ENCODE measurements at places on chromosomes 7 and 10.
A peak's percentile ranks its signal among the peaks of the same experiment; 100 is the strongest.

- no peak for DNase-seq
Observed at GRCh38 chr10:6770846-6771245, 190.8 kb upstream of the PRKCQ start.

- no peak for DNase-seq
Observed at GRCh38 chr10:12470719-12471118, 121.4 kb downstream of the CAMK1D start.

GRCh38 chr7:100867776-100868485 lies 744 bp downstream of the TRIP6 start:
- no peak for DNase-seq

- no peak for DNase-seq
Observed at GRCh38 chr10:114520453-114520852, 116.2 kb upstream of the AFAP1L2 start.

- DNase-seq: no peak
Observed at GRCh38 chr10:131679926-131680325, 220.9 kb upstream of the PPP2R2D start.

DNA sequence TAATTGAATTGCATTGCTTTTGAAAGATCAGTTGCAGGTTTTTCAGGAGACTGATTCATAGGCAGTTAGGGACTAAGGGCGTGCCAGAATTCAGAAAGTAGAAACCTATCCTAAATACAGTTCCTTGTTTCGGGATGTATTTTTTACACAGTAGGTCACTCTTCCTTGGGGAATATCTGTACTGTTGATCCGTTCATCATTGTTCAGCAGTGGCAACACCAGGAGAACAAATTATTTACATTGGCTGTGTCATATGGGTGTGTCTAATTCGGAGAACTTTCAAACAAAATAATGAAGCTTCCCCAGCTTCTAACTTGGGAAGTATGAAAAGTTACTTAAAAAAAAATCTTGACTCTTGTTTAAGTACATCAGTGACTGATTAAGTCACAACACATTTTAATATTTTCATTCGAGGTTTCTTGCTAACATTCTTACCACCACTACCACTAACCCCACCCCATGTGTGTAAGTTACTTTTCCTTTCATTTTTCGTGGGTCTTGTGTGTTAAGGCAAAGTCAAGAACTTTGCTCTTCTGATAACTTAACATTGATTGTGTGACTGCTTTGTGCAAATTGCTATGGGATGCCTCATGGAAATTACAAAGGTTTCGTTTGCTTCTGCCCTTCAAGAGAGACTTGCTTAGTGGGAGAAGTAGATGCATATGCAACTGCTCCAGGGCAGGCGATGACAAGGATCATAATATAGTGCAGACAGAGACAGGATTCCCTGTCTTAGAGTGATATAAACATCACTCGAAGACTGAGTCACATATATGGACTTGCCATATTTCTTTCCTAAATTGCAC lies 43.8 kb upstream of the RPA3 start:
- DNase-seq: peak; percentile 27

- no peak for DNase-seq
Observed at GRCh38 chr7:158408318-158408920, 179.2 kb downstream of the PTPRN2 start.

DNA sequence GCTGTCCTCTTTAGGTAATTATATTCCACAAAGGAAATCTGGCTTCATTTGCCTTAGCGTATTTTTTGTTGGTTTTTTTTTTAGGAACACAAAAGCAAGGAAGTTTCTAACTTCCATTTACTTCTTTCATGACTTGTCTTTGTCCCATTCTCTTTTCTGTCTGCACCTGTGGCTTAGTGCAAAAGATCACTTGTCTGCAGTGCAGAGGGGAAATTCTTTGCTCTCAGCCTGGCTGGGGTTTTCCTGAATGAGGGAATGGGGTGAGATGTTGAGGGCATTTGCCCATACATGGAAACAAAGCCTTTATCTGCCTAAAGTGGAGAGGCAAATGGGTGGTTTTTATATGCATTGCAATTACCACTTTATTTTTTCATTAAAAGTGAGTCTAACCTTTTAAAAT lies 361.1 kb upstream of the IGFBP3 start:
- no peak for DNase-seq

DNA sequence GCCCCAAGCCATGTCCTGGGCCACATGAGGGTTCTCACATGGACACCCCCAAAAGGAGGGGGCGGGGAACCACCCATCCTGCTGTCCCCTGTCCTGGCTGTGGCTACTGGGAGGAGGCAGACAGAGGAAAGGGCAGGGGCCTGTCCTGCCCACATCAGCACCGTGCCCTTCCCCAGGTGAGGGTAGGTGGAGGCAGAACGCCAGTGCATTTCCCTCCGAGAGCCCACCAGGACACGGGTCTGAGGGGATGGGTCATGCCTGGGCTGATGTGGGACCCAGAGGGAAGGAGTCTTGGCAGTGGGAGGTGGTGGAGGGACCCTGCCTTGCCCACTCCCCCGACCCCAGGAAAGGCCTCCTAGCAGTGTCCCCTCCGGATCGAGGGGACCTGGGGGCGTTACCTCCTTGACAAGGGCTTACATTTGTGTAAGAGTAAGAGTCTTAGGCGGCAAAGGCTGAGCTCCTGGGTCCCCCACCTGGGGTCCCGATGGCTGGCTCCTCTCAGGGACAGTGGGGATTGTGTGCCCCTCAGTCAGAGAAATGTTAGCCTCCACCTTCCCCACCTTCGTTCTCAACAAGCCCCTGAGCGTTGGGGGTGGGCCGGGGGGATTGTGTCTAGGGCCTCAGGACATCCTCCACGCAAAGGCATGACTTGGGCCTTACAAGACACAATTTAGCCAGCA lies 6.1 kb downstream of the CRYGN start:
- no peak for DNase-seq

DNA sequence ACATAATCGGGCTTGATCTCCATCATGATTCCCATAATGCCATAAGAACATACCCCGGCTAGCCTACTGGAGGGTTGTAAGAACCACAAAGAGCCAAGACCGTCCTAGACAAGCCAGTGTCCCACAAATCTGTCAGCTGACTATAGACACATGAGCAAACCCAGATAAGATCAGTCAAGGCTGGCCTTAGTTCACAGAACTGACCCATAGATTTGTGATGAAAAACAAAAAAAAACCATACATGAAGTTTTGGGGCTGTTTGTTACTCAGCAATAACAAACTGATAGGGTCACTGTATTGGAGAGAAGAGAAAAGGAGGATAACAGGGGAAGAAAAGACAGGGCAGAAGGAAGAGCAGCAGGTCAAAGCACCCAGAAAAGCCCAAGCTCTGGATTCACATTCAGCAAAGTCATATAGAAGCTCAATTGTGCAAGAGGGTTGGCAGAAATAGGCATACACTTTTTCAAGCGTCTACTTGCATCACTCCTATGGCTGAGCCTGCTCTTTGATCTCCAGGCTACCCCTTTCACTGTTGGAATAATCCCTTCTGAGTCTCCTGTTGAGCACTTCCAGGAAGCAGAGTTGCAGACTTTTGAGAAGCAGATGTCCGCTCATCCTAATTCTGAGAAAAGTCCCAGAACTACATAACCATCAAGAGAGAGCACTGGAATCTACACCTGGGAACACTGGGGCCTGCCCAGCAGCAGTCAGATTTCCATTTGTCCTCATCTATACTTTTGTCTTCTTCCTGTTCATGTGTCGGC lies 122.0 kb upstream of the HABP2 start:
- DNase-seq: no peak

DNA sequence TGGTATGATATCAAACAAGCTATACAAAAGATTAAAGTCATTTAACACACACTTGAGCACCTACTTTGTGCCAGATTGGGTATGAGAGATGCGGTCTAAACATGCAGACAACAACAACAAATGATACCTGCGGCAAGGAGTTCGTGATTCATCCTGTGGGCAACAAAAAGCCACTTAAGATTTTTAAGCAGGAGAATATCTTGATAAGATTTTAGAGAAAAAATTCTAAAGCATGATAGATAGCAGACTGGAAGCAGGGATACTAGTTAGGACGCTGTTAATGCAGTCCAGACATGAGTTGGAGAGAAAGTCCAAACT lies 1.6 kb upstream of the KBTBD2 start:
- peak; percentile 22 for DNase-seq

DNA sequence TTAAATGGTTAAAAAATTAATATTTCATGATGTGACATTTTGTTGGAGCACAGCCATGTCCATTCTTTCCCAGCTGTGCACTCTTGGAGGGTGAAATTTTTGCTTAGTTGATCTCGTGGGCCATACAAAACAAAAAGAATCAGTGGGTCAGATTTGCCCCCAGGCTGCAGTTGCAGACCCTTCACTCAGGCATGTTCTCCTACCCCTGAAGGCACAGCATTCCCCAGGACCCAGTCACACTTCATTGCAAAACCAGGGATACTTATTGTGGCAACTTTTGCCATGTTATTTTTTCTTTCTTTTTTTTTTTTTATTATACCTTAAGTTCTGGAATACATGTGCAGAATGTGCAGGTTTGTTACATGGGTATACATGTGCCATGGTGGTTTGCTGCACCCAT lies 6.0 kb downstream of the TAS2R40 start:
- DNase-seq: no peak

DNA sequence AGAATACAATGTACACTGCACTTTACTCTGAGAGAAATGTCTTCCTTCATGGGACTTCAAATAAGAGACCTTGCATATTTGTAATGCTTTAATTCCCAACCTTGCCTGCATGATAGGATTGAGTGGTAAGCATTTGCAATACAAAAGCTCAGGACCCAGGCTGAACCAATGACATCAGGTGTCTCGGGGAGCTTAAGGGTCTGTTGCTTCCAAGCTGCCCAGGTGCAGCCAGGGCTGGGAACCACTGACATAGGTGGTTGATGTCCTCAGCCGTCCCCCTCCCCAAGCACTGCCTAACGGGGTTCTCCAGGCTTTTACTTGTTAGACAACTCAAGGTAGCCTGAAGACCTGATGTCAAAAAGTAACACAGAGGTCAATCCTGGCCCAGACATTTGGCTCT lies 29.1 kb downstream of the FIGNL1 start:
- DNase-seq: no peak

DNA sequence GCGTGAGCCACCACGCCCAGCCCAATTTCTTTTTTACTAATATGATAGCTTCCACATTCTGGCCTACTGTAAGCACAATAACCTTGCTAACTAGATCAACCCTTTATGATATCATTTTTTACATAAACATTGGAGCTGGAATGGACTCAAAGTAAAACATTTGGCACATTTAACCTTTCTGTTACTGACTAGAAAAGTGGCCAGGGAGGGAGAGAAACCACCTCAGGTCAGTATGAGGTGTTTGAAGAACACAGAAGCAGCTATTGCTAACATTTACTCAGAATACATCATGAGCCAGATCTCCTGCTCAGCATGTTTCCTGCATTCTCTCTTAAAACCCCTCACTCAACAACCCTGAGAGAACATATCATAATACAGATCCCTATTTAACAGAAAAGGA lies 27.3 kb downstream of the SGMS1 start:
- DNase-seq: no peak
